MCF 10A (cell line): ENCODE measurements at places on chromosomes 2 and 18. TPM values are rescaled to one million over a fixed set of nuclear protein-coding genes. Genes with fewer than 3 reads are reported as not detected.

GPR45 gene
- not detected in 2 replicates for total RNA-seq

FBXO48 gene
- 1.7 and 2.1 TPM in 2 replicates for total RNA-seq

GCKR gene
- not detected in 2 replicates for total RNA-seq

ZNF512 gene
- 19.9 and 25.5 TPM in 2 replicates for total RNA-seq

LRATD1 gene
- 2.2 and 4.7 TPM in 2 replicates for total RNA-seq

RAD51AP2 gene
- 0.10 and 0.14 TPM in 2 replicates for total RNA-seq

UGT1A1 gene
- not detected in 2 replicates for total RNA-seq

PPP3R1 gene
- total RNA-seq = 50.9 and 54.6 TPM in 2 replicates

MEIS1 gene
- 4.1 and 4.4 TPM in 2 replicates for total RNA-seq

ASB18 gene
- total RNA-seq = not detected in 2 replicates

CCDC148 gene
- 0.51 and 0.96 TPM in 2 replicates for total RNA-seq

CIB4 gene
- not detected in 2 replicates for total RNA-seq

FSHR gene
- not detected in 2 replicates for total RNA-seq

NEU2 gene
- total RNA-seq = not detected in 2 replicates

ANKRD30BL gene
- not detected in 2 replicates for total RNA-seq

NT5DC4 gene
- not detected in 2 replicates for total RNA-seq

COL4A4 gene
- total RNA-seq = 0.25 and 0.30 TPM in 2 replicates

ABCB6 gene
- total RNA-seq = 13.8 and 18.8 TPM in 2 replicates

CTLA4 gene
- total RNA-seq = not detected in 2 replicates

RTP5 gene
- total RNA-seq = not detected in 2 replicates

SRD5A2 gene
- not detected in 2 replicates for total RNA-seq

TCF23 gene
- total RNA-seq = not detected in 2 replicates

NBEAL1 gene
- total RNA-seq = 18.8 and 20.4 TPM in 2 replicates

TLK1 gene
- total RNA-seq = 59.2 and 60.6 TPM in 2 replicates

KCTD1 gene
- 29.5 and 37.9 TPM in 2 replicates for total RNA-seq

PROC gene
- total RNA-seq = not detected in 2 replicates

C2orf78 gene
- not detected in 2 replicates for total RNA-seq

HNRNPA3 gene
- 142 and 179 TPM in 2 replicates for total RNA-seq

OTX1 gene
- total RNA-seq = 1.4 and 2.2 TPM in 2 replicates

HOXD12 gene
- not detected in 2 replicates for total RNA-seq

CCDC102B gene
- total RNA-seq = 3.4 and 3.5 TPM in 2 replicates

MPP4 gene
- total RNA-seq = 0.29 TPM in 1 of 2 replicates, not detected in the other

MBP gene
- total RNA-seq = 31.6 and 31.7 TPM in 2 replicates

PCARE gene
- total RNA-seq = not detected in 2 replicates

CD302 gene
- 0.12 and 0.21 TPM in 2 replicates for total RNA-seq

ESCO1 gene
- total RNA-seq = 18.8 and 19.2 TPM in 2 replicates

SIX2 gene
- 0.96 and 1.2 TPM in 2 replicates for total RNA-seq

GNLY gene
- not detected in 2 replicates for total RNA-seq

G6PC2 gene
- total RNA-seq = not detected in 2 replicates
